Muscle of arm (tissue), 14 donors: ENCODE measurements at places on chromosomes 3 and 15.

DNA sequence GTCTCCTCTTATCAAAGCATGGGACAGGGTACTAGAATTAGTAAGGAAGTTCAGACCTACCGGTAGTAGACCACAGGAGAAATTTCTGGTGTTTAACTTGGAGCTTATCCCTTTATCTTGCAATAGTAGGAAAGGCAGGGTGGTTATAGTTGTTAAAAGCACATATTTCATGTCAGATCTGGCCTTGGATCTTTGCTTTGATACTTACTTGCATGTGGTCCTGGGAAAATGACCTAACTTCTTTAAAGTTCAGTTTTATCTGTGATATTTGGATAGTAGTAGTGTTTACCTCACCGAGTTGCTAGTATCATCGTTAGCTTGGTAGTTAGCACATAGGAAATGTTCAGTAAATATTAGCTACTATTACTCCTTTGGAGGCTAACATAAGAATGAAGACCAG is 15.4 kb downstream of the EXOG start:
- DNase-seq: no peak

DNA sequence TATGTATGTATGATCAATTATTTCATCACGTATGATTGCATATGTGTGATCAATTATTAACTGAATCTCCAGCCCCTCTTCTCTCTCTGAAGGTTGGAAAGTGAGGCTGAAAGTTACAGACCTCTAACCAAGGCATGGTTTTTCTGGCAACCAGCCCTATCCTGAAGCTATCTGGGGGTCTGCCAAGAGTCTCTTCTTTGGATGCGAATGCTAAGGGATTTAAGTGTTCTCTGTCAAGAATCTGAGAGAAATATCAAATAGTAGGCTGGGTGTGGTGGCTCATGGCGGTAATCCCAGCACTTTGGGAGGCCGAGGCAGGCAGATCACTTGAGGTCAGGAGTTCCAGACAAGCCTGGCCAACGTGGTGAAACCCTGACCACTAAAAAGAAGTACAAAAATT is 8.1 kb downstream of the NKTR start:
- peak; percentile 27 for DNase-seq

DNA sequence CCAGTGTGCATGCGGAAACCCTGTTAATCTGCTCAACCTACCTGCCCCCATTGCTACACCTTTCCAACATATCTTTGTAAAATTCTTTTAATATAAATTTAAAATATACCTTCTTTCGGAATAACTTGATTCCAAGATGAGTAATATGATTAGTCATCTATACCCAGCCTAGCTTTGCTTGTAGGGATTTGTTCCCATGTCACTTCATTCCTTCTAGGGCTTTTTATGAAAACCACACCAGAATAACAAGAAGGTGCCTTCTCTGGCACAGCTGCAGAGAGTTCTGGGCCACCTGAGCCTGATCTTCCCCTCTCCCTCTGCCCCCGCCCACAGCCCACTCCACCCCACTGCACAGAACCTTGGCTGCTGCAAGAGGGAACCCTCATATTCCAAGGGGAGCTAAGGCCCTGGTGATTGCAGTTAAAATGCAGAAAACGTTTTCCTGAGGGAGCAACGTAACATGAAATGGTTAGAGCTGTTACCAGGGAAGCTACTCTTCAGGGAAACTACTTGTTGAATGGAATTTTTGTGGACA is 38.6 kb upstream of the HACD2 start:
- DNase-seq: no peak

DNA sequence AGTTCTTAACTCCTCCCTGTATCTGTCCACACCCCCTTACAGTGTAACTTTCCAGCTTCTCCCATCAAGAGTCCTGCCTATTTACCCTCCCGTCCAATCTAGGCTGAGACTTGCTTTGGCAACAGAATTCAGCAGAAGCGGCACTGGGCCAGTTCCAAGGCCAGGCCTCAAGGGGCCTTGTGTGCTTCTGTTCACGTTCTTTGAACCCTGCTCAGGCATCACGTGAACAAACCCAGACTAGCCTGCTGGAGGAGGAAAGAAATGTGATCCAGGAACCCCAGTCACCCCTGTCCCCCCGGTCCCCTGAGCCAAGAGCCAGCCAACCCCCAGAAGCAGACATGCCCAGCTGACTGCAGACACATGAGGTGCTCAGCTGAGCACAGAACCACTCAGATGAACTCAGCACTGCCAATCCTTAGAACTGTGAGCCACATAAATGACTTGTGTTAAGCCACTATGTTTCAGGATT is 76.1 kb upstream of the DCLK3 start:
- DNase-seq: no peak

DNA sequence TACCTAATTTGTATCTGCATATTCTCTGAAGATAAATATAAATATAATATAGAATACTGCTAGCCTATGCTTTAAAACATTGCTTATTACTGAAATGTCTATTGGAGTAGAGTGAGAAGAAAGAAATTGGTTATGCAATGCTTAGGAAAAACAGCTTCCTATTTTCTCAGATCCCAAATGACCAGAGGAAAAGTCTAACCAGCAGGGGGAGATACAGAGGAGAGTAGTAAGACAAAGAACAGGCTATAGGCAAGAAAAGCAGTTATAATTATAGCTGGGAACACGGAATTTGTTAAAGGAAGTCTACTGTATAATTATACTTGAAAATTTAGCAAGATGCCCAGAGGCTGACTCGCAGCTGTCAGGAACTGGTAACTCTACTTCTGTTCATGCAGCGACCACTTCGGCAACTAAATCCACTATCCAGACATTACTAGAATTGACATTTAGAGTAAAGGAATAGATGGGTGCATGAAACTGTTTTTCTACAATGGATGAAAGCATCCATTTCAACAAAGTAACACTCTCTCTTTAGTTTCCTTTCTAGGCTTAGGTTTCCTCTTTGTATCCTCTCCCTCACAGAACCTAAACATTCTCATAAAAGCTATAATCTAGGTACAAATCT is 97.2 kb downstream of the TBC1D5 start:
- peak; percentile 27 for DNase-seq

DNA sequence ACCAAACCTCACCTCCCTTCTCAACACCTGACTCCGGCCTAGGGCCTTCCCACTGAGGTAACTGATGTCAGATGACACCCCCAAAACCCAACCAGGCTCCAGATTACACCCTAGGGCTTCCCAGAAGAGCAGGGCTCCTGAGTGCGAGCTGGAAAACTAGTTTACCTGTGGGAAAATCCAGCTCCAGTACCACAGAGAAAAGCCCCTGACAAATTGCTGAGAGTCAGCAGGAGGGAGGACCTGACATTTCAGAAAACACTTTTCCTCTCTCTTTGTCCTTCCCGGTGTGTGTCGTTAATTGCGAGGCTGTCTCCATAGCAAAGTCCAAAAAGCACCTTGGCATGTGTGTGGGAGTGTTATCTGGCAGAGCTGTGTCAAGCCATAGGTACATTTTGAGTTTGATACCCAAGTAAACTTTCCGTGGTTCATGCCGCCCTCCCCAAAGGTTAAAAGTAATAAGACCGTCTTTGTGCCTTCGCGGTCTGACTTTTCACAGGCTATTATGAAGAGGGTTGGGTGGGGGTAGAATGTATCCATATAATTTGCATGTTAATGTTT is 79.8 kb upstream of the FNDC3B start:
- DNase-seq: no peak

DNA sequence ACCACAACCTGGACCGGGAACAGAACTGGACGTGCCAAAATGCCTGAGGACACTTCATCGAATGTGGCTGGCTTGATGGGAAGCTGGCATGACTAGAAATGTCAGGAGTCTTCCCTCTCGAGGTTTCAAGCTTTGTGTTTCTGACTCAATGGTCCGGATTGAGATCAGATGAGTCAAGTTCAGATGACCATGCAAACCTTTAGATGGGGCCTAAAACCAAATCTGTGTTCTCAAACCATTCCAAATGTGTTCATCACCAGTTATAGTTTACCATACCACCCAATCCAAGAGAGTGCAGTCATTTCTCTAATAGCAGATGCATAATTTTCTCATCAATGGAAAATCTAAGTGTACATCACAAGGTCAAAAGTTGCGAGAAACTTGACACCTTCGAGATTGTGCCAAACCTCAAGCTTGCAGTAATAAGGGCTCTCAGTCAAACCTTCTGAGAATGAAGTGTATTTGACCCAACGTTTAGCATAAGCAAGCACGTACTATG is 369.1 kb downstream of the RORA start:
- DNase-seq: no peak

DNA sequence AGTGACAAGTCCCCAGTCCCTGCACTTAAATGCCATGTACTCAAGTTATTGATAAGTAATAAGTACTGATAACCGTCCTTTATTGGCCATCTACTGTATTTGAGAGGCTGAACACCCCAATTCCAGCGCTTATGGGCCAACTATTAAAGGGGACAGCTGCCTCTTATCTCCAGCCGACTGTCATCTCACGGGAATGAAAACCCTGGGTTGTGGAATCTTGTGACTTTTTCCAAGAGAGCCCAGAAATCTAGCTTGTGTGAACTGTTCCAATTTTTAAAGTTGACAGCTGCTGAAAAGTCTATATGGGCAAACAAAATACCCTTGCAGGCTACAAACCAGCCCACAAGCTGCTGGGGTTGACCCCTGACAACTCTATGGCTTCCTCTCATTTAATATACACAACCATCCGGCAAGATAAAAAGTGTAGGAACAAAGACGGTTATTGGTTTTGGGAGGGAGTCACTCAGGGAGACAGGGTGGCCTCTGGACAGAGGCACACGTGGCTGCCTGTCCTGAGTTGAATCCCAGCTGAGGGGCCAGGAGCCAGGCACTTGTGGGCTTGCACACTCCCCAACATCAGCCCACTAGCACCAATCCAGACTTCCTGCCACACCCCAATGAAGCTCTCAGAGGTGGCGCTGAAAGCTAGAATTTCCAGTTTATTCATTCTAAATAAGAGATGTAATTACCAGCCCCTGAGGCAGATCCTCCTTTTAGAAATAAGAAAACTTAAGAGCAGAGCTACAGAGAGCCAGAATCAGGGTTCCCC is 16.2 kb downstream of the SPSB4 start:
- no peak for DNase-seq

- peak; percentile 94 for DNase-seq
Measured at GRCh38 chr15:84824260-84825007, 7.3 kb downstream of the ALPK3 start.

DNA sequence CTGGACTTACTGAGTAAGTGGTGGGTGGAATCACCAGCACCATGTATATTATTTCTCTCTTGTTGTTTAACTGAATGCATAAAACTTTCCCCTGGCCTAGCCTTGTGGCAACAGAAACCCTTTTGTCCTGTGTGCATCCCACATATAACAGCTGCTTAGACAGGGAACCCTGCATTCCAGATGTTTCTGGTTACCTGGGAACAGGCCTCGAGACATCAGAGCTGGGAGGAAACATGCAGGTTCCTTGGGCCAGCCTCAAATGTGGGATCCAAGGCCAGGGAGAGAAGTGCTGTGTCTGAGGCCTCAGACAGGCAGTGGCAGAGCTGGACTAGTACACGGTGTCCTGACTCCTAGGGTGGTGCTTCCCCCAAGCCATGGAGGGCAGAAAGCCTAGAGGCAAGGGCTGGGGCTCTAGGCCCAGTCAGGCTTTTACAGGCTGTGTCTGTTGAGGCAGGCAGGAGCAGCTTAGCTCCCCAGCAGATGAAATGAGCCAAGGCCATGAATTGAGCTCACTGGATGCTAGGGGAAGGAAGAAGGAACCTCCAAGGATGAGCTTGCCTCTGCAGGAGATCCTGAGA is 57.7 kb downstream of the ITGA11 start:
- no peak for DNase-seq

GRCh38 chr15:50145451-50145872 is 26.4 kb upstream of the ATP8B4 start:
- DNase-seq: peak; percentile 78

- no peak for DNase-seq
Measured at GRCh38 chr15:83980637-83981036, 254.9 kb upstream of the GOLGA6L4 start.

DNA sequence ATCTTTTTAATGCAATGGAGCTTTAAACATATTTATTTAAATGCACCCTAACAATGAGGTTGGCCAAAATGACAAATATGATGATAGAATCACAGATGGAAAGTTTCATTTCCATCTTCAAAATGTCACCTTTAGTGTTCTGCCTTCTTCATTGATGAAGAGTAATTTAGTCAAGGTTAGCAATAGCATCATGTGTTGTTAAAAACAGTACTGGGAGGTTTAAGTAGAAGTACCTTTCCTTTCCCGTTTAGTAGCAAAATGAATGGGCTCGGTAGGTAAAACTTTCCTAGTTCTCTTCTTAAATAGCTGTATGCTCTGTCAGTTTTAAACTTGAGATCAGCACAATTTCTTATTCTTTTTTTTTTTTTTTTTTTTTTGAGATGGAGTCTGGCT is 35.1 kb downstream of the EIF2AK4 start:
- DNase-seq: no peak

GRCh38 chr3:111434941-111435622 is 106.9 kb upstream of the CD96 start:
- DNase-seq: no peak

DNA sequence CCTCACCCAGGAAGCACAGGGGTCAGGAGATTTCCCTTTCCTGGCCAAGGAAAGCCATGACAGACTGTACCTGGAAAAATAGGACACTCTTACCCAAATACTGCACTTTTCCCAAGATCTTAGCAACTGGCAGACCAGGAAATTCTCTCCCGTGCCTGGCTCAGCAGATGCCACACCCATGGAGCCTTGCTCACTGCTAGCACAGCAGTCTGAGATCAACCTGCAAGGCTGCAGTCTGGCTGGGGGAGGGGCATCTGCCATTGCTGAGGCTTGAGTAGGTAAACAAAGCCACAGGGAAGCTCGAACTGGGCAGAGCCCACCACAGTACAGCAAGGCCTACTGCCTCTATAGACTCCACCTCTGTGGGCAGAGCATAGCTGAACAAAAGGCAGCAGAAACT is 567.3 kb upstream of the LMCD1 start:
- no peak for DNase-seq

DNA sequence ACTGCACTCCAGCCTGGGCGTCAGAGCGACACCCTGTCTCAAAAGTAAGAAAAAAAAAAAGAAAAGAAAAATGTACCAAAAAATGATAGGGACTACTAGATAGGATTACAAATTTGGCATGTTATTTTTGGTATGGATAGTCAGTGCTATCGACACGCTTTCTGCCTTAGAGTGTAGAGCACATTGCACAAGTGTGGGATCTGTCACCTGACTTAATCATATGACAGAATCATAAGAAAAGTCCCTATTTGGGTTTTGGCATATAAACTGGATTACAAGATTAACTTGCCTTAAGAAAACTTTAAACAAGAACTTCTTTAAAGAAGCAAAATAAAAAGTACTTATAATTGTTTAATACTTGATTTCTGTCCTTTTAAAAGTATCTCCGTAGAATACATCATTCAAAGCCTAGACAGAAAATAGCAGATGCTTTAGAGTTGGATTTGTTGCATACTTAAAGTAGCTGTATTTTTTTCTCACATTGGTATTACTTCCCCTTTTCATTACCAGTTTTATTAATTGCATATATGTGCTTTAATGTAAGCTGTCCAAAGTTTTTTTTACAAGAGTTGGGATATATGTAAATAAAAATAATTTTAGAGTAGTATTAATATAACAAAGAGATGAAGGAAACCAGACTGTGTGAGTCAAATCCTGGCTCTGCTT is 7.8 kb downstream of the ATP6V1A start:
- DNase-seq: no peak

- DNase-seq: no peak
Measured at GRCh38 chr3:48299746-48300712, 33.4 kb downstream of the SPINK8 start.
